Brain pericyte (primary cell): ENCODE measurements at places on chromosomes 4 and X.

DNA sequence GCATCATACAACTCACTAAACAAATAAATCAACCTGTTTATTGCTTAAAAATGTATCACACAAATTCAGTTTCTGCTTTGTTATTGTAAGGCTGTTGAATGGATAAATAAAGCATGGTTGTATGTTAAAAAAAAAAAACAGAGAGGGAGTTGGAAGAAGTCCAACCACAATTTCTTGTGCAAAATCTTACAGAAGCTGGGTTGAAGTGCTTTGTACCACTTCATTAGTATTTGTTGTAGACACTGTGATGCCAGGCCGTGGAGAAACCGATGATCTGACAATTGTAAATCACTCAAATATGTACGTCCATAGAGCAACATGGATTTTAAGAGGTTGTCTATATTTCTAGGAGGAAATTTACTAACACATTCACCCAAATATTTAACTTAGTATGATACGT, 132.6 kb upstream of the MXRA5 start:
- no peak for DNase-seq

- no peak for DNase-seq
These were observed 47.9 kb downstream of the TMEM131L start for GRCh38 chr4:153514001-153514526.

GRCh38 chr4:1183985-1184773, 11.8 kb upstream of the SPON2 start:
- no peak for DNase-seq

- no peak for DNase-seq
These were observed 244.3 kb downstream of the ARHGAP10 start for GRCh38 chr4:147975933-147976928.

- no peak for DNase-seq
These were observed 12.3 kb upstream of the SPARCL1 start for GRCh38 chr4:87541521-87541920.

- no peak for DNase-seq
These were observed 109.6 kb downstream of the EFNB1 start for GRCh38 chrX:68938244-68939004.

DNA sequence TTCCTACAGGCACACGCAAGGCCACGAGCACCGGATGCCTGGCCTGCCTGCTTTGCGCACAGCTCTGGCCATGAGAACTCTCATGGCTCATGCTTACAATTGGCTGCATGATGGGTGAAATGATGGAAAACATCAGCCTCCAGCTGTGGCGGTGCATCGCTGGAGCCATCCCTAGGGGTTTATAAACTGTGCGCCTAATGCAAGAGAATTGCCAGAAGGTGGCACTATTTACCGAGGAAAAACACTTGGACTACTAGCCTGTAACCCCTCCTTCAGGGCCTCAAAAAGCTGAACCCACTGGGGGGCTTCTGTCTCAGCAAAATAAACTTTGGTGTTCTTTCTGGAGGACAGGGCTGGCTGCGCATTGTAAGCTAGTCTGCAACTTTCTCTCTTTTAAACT, 51.9 kb downstream of the PHKA2 start:
- DNase-seq = peak; percentile 4

DNA sequence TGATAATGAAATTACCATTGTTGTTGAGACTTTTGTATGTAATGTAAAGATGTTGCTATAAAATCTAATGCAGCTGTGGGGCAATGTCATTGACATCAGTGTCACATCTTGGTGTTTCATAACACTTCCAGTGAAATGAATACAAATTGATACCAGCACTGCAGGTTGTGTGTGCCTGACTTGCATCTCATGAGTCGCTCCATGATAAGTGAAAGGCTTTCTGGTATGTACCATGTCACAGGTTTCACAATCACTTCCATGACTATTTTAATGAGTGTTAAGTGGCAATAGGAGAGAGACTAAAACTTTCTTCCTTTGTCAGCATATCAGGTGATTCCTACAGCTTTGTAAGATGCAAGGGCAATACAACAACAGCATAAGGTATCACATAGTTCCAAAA, 94.4 kb downstream of the ABCB7 start:
- no peak for DNase-seq

DNA sequence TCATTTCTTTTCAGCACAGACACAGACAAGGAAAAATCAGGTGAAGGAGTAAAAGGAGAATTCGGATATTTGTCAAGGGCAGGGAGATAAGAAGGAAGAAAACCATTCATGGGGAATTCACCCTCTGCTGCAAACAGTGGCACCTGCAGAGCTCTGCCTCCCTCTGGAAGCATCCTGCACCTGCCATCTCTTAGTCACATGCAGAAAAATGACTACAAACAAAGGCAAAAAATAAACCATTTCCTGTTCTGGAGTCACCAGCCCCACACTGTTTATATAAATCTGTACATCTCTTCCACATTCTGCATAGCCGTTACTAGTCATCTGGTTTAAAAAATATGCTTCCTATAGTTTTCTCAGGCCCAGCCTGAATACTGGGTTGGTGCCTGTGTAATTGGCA, 205.3 kb downstream of the ARAP2 start:
- DNase-seq = no peak

DNA sequence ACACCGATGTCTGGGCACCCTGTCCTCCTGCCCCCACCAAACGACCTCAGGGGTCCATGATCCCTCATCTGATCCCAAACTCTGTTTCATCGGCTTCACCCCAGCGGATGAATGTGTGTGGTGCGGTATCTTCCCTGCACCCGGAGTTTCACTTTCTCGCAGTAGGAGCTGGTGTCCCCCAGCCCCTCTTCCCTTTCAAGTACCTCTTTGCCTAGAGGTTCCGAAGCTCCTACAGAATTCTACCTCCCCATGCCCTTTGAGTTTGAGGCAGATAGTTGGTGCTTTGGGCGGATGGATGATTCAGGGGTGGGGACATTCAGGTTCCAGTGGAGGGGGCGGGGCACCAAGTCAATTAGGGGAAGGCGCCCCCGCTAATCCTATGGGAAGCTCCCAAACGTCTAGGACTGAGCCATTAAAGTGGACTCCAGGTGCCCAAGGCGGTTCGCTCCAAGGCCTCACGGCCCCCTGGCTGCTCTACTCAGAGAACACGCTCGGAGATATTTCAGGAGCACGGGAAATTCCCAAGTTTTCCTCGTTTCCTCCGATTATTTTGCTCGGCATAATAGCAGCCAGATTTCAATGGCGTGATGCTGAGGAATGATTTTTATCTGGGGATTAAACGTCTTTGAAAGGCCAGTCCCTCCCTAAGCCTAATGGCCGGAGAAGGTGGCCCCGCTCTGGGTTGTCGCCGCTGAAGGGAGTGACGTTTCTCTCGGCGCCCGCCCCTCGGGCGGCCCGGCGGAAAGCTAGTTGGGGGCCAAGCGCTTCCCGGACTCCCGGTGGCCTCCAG, 1.3 kb downstream of the MSX1 start:
- DNase-seq = no peak

DNA sequence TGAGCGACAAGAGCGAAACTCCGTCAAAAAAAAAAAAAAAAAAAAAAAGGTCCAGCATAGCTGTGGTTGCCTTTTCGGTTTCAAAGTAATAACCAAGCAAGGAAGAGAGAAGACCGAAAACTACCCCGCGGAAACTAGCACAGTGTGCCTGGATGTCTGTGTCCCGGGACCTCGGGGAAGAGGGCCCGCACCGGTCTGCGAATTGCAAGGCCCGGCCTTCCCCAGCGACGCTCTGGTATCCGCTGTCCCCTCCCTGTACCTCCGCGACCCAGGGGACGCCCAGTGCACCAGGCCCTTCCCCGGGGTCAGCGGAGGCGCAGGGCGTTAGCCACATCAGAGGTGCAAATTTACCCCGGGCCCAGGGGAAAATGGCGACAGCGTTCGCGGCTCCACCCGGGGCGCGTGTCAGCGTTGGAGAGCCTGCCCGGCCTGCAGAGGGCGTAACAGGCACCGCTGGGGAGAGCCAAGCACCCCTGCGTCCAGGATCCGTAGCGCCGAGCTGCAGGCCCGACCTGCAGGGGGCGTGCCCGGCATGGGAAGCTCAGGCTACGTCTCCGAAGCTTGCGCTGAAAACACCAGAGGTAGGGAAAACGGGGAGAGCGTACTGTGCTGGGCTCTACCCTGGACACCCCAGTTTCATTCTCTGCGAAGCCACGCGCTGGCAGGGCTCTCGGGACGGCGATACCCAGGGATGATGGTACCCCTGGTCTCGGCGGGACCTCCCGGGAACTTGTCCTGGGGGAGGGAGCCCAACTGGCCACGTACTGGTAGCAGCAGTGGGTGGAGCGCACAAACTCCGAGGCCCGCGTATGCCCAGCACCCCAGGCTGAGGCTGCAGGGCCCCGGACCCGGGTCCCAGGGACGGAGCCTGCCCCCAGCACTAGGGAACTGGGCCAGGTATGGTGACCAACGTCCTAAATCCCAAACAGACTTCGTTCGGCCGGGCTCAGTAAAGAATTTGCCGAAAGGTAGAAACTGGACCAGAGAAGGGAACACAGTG, 16.2 kb downstream of the NKX6-1 start:
- DNase-seq = no peak

- DNase-seq = no peak
These were observed 200.2 kb downstream of the LRBA start for GRCh38 chr4:150814873-150815272.

- DNase-seq = no peak
These were observed 61.0 kb downstream of the FHIP1A start for GRCh38 chr4:151469970-151470369.

DNA sequence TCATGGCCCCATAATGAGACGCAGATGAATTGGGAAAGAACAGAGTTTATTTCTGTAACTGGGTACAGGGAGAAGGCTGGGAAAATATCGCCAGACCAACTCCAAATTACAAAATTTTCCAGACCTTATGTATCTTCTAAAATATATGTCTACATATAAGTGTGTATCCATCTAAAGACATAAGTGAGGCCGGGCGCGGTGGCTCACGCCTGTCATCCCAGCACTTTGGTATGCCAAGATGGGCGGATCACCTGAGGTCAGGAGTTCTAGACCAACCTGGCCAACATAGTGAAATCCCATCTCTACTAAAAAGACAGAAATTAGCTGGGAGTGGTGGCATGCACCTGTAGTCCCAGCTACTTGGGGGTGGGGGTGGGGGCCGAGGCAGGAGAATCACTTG, 11.7 kb upstream of the DHRSX start:
- no peak for DNase-seq

GRCh38 chr4:25076625-25077398, 46.1 kb upstream of the LGI2 start:
- no peak for DNase-seq

DNA sequence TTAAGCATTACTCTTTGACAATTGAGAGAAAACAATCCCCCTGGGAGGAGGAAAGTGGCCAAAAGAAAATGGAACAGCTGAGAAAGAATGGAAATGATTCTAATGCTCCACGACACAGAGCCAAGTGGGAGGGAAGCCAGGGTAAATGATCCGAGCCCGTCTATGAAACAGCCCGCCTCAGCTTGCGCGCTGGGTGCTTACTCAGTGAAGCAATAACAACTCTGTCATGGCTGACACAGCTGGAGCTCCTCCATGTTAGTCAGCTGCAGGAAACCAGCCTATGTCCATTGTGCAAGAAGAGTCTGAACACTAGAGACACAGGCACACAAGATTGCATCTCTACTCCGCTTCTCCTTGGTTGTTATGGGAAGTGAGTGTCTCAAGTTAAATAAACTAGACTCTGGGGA, 19.3 kb downstream of the NOA1 start:
- DNase-seq = peak; percentile 89

DNA sequence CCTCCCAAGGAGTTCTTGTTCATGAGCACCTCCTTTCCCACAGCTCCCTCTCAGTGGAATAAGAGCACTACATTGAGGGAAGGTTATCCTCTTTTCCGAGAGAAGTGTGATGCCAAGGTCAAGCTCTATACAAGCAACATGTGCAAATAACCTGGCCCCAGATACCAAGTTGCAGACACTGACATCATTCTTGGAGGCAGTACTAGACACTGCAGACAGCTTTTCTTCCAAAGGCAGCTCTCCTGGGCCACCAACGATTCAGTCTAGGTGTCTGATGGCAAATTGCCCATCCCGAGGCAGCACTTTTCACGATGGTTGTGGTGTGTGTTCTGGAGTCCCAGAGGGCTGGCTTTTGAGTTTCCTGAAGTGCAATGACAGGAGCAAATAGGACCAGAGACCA, 384.9 kb downstream of the TLL1 start:
- no peak for DNase-seq

DNA sequence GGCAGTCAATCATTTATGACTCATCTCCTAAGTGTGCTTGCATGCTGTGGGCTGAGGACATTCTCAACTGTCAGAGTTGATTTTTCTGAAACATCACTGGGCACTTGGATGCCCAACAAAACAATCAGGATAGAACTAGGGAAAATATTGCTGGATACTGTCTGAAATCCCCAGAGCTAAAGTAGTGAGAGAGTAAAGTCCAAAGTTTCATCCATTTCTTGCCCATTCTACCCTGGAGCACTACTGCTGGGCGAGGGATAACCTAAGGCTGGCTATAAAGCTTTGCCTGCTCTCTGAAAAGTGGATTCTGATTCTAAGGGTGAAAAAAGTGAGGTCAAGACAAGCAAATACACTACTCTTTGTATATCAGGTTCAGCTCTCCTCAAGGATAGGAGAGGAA, 279.6 kb upstream of the EDA2R start:
- DNase-seq = no peak

DNA sequence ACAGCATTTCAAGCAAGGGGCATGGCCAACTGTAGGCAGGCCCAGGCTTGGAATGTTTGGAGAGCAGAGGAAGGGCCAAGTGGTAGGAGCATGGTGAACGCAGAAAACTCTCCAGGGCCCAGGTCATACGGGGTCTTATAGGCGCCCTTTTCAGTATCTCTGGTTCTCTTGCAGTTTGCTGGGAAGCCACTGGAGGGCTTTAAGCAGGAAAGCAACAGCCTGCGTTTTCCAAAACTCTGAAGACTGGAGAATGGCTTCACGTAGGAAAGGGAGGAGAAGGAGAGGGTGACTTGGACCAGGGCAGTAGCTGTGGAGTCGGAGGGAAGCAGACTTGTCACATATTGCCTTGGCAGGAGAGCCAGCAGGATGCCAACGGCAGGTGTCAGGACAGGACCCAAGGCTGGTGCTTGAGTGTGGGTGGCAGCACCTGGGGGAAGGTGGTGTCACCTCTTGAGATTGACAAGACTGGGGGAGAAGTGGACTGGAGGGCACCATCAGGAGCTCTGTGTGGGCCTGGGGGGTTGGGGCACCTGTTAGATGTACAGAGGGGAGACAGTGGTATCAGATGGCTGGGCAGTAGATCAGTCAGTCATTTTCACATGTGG, 21.9 kb downstream of the TKTL1 start:
- no peak for DNase-seq

GRCh38 chr4:10736895-10737294, 52.3 kb upstream of the CLNK start:
- DNase-seq = no peak

DNA sequence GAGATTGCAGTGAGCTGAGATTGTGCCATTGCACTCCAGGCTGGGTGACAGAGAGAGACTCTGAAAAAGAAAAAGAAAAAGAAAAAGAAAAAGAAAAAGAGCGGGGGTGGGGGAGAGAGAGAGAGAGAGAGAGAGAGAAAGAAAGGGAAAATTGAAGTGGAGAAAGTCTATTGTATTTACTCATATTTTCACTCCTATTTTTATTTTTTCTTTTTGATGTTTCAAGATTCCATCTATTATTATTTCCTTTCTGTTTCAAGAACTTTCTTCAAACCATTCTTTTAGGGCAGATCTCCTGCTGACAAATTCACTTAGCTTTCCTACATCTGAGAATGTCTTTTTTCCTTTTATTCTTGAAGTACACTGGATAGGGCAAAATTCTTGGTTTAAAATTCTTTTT, 57.5 kb upstream of the HDAC8 start:
- no peak for DNase-seq

- DNase-seq = no peak
These were observed 460.3 kb downstream of the GRXCR1 start for GRCh38 chr4:43352859-43353258.
